ENCODE measurements at places on chromosomes 13 and 19. TPM values are rescaled to one million over a fixed set of nuclear protein-coding genes. Genes with fewer than 3 reads are reported as not detected.

DNA sequence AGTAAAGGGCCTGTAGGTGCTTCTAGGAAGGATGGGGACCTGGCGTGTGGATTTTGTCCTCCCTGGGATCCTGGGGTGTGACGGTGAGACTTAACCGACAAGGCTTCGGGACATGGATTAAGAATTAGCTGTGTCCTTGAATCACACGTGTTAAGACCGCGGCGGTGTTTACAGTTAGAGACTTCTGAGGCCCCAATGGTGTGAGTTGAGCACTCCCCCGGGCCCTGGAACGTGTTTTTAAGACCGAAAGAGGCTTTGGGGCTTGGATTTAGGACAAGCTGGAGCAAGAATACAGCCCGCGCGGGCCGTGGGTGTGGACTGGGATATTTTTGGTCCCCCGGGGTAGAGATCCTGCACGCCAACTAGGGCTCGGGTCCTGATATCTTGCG lies 1.2 kb upstream of the SLC27A1 start:
- DNase-seq, result no peak

DNA sequence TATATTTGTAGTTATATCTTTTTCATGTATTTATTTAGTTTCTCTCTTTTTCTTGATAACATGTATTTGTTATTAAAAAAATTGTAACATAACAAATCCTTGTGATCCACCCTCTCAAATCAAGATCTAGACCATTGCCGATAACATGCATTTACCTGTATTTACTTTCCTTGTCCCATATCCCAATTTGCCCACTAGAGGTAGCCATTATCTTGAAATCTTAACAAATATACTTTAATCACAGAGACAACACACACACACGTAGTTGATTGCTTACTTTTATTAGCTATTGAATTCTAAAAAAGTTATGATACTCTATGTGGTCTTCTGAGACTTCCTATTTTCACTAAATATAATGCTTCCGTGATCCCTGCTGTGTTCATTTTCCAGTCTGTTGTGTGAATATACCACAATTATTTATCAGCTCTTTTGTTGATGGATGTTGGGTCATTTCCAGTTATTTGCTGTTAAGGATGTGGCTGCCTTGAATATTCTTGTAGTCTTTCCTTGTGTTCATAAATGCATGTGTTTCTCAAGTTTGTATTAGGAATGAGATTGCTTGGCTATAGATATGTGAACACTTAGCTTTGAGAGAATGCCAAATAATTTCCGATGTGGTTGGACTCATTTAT lies 31.3 kb upstream of the ZMYM2 start:
- DNase-seq, result peak; percentile 17

Gene LDLR
- polyA plus RNA-seq, result 8.2 TPM

DNA sequence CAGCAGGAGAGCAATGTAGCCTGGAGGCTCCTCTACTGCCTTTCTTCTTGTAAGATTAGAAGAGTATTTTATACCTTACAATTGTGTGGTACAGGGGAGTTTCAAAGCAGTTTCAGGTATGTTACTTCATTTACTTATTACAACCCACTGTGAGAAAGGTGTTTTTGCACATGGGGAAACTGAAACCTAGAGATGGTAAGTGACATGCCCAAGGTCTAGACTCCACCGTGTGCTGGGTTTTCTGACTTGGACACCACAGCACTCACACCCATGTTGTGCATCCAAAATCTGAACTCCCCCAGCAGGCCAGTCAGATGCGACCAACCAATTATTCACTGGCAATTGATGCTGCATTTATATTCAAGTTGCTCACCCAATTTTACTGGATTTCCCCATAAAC lies 22.8 kb downstream of the ERICH6B start:
- DNase-seq, result no peak

DNA sequence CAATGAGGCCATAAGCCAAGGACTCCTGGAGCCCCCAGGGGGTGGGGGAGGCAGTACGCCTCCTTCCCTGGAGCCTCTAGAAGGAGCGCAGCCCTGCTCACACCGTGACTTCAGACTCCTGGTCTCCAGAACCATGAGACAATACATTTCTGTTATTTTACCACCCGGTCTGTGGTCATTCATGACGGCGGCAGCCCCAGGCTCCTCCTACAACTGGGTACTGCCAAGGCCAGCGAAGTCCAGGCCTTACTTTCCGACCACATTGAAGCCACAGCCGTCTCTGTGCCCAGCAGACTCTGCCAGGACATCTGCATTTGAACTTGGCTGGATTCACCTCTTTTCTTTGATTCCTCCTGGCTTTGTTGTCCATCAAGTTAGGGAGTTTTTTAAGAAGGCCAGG lies 10.5 kb downstream of the GNG7 start:
- no peak for DNase-seq

- no peak for DNase-seq
These were observed 806 bp downstream of the ZNF414 start for GRCh38 chr19:8513036-8513686.

- DNase-seq, result no peak
These were observed 2362.3 kb downstream of the PCDH9 start for GRCh38 chr13:64867856-64868255.

Gene TTC9B
- polyA plus RNA-seq, result not detected

GRCh38 chr19:45276284-45276687 lies 25.2 kb downstream of the MARK4 start:
- no peak for DNase-seq

DNA sequence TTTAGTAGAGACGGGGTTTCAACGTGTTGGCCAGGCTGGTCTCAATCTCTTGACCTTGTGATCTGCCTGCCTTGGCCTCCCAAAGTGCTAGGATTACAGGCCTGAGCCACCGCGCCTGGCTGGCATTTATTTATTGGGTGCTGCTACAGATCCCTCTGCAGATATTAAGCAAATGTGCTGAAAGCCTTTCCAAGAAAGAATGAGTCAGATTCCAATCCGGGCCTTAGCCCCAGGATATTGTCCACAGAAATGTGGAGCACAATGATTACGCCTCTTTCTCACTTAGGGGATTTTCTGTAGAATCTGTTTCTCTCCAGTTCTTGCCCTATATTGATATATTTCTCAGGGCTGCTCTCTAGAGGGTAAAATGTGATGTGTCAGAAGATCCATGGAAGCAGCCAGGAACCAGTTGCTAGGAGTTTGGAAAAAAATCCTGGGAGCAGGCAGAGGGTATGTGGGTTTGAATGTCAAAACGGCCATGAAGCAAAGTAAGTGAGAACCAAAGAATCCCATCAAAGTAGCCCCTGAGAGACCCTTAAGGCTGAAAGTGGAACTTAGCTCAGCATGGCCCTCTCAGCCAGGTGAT lies 24.8 kb upstream of the IGFL4 start:
- no peak for DNase-seq

GRCh38 chr13:39688699-39689405 lies 33.4 kb downstream of the COG6 start:
- DNase-seq, result no peak

DNA sequence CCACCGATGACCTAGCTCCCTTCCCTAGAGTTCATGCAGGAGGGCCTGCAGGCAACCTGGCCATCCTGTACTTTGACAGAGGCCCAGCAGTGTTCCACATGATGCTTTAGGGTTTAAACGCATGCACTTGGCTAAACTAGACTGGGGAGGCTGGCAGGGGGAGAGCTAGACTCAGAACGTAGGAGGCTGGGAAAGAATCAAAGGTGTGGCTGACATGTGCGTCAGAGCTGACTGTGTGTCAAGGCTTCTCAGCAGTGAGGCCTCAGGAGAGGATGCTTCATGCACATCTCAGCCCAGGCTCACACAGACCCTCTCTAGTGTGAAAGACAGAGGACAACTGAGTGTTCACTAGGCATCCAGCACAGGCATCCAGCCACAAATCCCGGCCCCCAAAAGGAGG lies 28.7 kb downstream of the DNMT1 start:
- no peak for DNase-seq

DNA sequence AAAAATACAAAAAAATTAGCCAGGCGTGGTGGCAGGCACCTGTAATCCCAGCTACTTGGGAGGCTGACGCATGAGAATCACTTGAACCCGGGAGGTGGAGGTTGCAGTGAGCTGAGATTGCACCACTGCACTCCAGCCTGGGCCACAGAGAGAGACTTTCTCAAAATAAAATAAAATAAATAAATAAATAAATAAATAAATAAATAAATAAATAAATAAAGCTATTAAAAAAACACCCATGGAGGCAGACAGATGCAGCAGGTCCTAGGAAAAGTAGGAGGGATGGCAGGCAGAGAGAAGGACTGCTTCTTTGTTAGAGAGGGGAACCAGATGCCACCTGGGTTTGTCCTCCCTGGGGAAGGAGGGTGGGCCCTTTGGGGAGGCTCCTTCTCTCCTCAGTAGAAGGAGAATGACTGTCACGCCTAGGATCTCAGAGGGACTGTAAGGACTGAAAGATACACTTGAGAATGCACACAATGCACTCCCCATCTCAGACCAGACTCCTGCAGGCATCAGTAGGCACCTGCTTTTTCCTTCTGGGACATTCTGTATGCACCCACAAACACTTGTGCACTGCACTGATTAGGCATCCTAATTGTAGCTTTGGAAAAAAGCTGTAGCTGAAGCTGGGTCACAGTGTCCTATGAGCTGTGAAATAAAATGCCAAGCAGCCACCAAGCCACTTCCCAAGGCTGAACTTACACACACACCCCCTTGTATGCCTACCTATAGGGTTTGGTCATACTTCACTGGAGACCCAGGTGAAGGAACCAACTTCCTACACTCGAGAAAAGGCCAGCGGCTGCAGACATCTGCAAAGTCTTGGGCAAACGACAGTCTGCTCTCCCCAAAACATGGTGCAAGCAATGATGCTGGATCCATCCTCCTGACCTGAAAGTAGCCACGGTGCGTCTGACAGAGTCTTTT lies 18.9 kb upstream of the SLC35E1 start:
- no peak for DNase-seq

DNA sequence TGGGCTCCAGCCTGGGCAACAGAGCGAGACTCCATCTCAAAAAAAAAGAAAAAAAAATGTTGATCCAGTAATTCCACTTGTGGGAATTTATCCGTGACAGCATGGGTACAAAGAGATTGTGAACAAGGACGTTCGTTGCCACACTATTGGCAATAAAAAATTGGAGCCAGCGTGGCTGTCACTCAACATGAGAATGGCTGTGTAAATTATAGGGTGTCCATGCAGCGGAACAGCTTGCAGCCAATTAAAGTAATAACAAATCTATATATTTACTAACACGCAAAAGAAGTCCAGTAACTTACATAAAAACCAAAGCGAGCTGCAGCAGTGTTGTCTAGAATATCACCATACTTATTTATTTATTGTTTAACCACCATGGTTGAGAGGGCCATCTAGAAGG lies 19.3 kb downstream of the DPF1 start:
- DNase-seq, result no peak

Gene CDX2
- not detected for polyA plus RNA-seq

DNA sequence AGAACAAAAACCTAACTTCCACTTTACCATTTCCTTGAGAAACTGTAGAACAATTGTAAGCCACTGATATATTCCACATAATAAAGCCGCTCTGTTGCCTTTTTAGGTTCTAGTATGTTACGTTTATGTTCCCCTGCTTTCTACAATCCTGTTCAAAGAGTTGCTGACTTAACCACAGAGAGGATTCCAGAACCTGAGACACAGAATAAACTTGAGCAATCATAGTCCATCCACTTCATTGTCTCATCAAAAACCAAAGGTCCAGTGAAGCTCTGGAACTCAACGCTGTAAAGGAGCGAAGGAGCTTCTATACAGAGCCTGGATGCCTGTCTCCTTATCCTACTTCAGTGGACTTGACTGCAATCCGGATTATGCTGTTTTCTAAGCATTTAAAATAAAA lies 4.6 kb downstream of the STARD13 start:
- DNase-seq, result no peak

Gene LGALS7
- polyA plus RNA-seq, result not detected

GRCh38 chr13:20340136-20340758 lies 108.1 kb upstream of the GJB6 start:
- no peak for DNase-seq

Gene FFAR2
- not detected for polyA plus RNA-seq

DNA sequence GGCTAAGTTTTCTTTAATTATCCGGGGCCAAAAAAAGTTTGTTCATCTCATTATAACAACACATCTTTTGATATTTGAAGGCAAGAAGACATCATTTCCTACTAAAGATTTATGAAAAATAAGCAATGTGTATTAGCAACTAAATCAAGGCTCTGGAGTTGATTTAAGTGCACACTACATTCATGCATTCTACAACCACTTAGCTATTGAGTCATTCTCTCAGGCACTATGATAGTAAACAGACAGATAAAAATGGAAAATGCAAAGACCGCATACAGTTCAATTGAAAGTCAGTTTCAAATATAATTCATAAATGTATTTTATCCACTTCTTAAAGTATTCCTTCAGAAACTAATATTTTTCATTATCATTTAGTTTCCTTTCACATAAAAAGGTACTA lies 1395.2 kb downstream of the PCDH9 start:
- no peak for DNase-seq

DNA sequence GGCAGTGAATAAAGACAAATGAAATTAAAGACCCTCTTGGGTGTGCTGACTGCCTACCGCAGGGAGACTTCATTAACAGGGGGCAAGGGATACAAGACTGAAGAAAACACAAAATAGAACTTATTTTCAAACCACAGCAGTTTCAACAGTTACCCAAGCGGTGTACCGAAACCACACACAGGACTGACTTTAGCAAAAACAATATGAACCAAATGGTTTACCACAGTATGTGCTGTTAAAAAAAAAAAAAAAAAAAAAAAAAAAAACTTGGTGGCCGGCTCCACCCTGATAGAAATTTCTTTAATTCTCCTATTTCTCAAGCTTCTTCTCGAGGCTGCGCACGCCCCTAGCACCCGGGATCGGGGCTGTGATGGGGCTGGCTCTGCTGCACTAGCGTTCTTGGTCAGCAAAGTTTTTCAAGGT lies 42.6 kb downstream of the KLF2 start:
- peak; percentile 83 for DNase-seq

- DNase-seq, result no peak
These were observed 12.4 kb upstream of the TMEM255B start for GRCh38 chr13:113746671-113747070.

DNA sequence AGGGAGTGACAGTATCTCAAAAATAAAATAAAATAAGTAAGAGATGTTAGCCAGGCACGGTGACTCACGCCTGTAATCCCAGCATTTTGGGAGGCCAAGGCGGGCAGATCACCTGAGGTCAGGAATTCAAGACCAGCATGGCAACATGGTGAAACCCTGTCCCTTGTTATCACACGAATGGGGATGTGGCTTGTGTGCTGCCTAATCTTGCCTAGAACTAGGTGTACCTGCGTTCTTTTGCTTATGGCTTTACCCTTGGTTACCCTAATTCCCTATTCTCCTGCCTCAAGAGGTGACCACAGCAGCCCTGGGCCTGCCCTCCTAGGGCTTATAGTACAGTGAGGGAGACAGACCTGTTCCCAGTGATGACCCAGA lies 6.3 kb upstream of the PVR start:
- no peak for DNase-seq

Gene CACNG7
- not detected for polyA plus RNA-seq

- no peak for DNase-seq
These were observed 19.7 kb downstream of the ZC3H4 start for GRCh38 chr19:47093841-47094240.

GRCh38 chr13:109572389-109572788 lies 214.0 kb downstream of the IRS2 start:
- no peak for DNase-seq

- no peak for DNase-seq
These were observed 533 bp downstream of the ZNF544 start for GRCh38 chr19:58229255-58229639.

Gene NAT14
- polyA plus RNA-seq, result 7.0 TPM

Gene ADAMTSL5
- polyA plus RNA-seq, result 1.0 TPM

Gene KIR3DL1
- 11.9 TPM for polyA plus RNA-seq

Gene RAD23A
- polyA plus RNA-seq, result 115 TPM
